ENCODE measurements at places on chromosomes 3 and 15. TPM values are rescaled to one million over a fixed set of nuclear protein-coding genes. Genes with fewer than 3 reads are reported as not detected.

Gene CGNL1
- total RNA-seq = 3.3 TPM

Gene FBXL2
- total RNA-seq = 12.9 TPM

Gene AADACL2
- total RNA-seq = not detected

Gene GOLGA6L4
- total RNA-seq = 1.4 TPM

Gene CADPS
- total RNA-seq = 0.40 TPM

Gene CXCR6
- not detected for total RNA-seq

Gene SLC22A13
- 0.13 TPM for total RNA-seq

Measured in aortic smooth muscle cell (primary cell).